Tibial nerve (tissue), 4 donors: ENCODE measurements at places on chromosomes 7 and 10.

DNA sequence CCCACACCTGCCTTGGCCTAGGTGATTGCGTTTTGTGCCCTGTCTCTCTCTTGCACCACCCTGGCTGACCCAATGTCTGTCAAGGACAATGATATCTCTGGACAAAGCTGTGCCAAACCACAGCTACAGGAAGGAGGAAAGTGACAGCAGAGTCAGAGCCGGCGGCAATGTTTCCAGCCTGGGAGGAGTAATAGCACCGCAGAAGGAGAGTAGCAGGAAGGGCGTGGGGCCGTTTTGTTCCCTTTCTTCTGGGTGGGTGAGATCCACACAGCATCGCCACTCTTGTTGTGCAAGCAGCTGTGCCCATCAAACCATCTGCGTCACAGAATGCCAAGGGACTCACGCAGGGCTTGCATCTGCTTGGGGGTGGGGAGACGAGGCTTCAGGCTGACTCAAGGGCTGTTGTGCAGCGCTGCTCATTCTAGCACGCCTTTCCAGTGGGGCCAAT lies 341.6 kb upstream of the AUTS2 start:
- peak; percentile 23 for DNase-seq

GRCh38 chr10:100969187-100970075 lies at the start of gene SEMA4G:
Gene SEMA4G (plus strand): TSS chr10:100969504. CDS start chr10:100972913, 3,409 bp downstream.
- DNase-seq: peak; percentile 29

DNA sequence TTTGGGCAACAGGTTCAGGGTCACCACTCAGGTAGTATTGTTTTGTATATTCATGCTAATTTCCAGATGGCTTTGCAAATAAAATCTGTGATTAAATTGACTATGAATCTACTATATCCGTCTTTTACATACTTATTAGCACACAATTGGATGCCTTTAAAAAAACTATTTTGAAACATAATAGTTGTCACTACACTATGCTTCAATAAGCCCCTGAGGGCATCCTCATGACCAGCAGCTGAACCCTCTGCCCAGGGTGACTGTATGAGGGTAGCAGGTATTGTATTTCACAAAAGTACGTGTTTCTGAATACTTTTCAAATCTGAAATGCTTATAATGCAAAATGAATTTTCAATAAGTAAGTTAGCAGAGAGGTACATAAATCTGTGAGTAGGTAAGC lies 97.3 kb downstream of the DNAH11 start:
- no peak for DNase-seq

- no peak for DNase-seq
Observed at GRCh38 chr10:101758858-101759257, 17.1 kb downstream of the FGF8 start.

- no peak for DNase-seq
Observed at GRCh38 chr10:78041170-78042057, 7.8 kb downstream of the RPS24 start.
